ENCODE measurements at places on chromosomes 2 and 18.

DNA sequence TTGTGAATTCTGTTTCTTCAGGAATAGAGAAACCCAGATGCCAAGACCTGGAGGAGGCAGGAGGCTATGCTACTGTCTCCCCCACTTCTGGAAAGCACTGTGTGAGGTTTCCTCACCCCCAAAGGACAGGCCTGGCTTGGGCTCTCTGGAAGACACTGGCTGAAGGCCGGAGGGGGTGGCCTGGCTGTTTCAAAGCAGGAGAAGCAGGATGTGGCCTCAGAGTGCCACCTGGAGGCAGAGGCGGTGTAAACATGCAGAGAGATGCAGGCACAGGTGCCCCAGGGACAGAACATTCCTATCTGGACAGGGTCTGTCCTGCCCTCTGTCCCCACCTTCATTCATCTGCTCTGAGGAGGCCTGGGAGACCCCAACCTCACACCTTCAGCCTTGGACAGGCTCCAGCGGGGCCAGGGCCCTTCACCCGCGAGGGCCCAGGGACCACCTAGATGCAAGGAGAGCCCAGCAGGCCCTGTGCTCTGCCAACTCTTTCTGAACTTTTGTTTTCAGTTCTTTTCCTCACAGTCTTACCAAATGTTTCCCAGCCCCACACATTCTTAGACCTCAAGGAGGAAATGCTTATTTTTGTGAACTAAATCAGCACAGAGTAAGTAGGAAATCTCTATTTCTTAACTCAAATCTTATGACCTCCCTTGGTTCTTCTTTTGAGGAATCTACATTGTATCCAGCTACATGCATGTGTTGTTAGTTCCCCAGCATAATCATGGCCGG lies 79.2 kb downstream of the LONRF2 start:
- DNase-seq = no peak

DNA sequence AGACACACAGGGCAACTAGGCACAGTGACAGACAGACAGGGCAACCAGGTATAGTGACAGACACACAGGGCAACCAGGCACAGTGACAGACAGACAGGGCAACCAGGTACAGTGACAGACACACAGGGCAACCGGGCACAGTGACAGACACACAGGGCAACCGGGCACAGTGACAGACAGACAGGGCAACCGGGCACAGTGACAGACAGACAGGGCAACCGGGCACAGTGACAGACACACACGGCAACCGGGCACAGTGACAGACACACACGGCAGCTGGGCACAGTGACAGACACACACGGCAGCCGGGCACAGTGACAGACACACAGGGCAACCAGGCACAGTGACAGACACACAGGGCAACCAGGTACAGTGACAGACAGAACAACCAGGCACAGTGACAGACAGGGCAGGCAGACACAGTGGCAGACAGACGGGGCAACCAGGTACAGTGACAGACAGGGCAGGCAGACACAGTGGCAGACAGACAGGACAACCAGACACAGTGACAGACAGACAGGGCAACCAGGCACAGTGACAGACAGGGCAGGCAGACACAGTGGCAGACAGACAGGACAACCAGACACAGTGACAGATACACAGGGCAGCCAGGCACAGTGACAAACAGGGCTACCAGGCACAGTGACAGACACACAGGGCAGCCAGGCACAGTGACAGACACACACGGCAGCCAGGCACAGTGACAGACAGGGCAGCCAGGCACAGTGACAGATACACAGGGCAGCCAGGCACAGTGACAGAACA lies 64.7 kb upstream of the RAB6C start:
- no peak for DNase-seq

GRCh38 chr2:203913947-203914346 lies 22.6 kb upstream of the ICOS start:
- DNase-seq = no peak

GRCh38 chr2:19714926-19715325 lies 186.9 kb downstream of the TTC32 start:
- DNase-seq = no peak

- DNase-seq = no peak
These were observed 132.7 kb downstream of the CTIF start for GRCh38 chr18:48671561-48671945.
